CD8-positive, alpha-beta T cell (primary cell): ENCODE measurements at places on chromosomes 12 and 14.

DNA sequence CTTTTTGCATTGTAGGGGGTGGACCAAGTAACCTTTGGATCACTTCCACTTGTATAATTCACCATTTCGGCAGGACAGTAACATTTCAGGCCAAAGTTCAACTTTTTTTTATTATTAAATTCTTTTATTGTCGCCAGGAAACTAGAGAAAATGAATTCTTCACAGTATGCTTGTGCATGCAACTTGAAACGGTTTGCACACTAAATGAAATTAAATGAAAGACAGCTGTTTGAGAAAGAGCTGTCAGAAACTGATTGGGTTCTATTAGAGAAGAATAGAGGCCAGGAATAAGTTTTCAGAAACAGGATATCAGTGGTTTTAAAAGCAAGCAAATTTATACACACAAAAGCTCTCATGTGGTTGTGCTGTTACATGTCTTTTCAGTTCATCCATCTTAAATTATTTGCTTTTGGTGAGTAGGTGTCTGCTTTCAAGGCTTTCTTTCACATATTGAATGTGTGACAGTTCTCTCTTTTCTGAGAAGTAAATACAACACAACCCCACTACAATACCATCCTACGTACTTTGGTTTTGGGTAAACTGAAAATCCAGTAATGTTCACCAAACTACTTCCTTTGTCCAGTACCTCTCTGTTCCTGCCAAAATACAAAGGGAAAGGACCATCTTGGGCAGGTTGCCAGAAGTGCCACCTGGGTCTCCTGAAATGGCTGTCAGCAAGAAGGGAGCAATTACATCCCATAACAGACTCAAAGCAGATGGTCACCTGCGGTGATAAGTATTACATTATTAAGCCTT lies 291.7 kb downstream of the RAD51B start:
- DNase-seq = no peak

- no peak for DNase-seq
Observed at GRCh38 chr12:57511161-57511560, 9.2 kb downstream of the DDIT3 start.

DNA sequence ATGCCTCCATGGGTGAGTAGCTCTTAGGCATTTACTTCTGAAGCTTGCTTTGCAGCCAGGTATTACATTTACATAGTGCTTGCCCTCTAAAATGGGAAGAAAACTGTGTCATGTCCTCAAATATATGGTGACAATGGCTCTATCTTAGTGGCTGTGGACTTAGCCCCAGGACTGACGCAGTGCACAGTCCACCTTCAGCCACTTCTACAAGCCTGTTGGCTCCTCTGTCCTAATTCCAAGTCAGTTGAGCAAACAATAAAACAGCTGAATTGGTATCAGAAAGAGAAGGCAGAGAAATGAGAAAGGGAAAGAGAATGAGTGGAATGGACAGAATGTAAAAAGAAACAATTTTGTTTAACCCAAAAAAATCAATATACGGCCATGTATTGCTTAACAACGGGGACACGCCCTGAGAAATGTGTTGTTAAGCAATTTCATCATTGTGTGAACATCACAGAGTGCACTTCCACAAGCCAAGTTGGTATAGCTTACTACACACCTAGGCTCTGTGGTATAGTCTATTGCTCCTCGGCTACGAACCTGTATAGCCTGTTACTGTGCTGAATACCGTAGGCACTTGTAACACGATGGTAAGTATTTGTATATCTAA lies 93.5 kb downstream of the GRIN2B start:
- DNase-seq = no peak

DNA sequence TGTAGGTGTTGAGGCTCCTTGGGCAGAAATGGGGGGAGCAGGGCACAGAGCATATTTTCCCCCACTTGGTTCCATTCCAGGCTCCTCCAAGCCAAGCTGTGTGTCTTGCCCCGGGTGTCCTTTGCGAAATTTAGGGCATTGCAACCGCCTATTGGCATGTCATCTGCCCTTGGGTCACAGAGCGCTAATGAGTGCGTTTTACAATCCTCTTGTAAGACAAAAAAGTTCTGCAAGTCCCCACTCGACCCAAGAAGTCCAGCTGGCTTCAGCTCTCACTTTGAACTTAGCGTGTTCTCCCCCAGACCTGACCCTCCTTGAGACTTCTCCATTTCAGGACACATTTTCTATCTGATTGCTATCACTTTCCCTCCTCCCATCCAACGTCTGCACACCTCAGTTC lies 6.1 kb upstream of the LRTM2 start:
- no peak for DNase-seq

- no peak for DNase-seq
Observed at GRCh38 chr14:64698903-64699302, 5.3 kb upstream of the PLEKHG3 start.

- DNase-seq = no peak
Observed at GRCh38 chr12:109741286-109741969, 27.8 kb downstream of the FAM222A start.

DNA sequence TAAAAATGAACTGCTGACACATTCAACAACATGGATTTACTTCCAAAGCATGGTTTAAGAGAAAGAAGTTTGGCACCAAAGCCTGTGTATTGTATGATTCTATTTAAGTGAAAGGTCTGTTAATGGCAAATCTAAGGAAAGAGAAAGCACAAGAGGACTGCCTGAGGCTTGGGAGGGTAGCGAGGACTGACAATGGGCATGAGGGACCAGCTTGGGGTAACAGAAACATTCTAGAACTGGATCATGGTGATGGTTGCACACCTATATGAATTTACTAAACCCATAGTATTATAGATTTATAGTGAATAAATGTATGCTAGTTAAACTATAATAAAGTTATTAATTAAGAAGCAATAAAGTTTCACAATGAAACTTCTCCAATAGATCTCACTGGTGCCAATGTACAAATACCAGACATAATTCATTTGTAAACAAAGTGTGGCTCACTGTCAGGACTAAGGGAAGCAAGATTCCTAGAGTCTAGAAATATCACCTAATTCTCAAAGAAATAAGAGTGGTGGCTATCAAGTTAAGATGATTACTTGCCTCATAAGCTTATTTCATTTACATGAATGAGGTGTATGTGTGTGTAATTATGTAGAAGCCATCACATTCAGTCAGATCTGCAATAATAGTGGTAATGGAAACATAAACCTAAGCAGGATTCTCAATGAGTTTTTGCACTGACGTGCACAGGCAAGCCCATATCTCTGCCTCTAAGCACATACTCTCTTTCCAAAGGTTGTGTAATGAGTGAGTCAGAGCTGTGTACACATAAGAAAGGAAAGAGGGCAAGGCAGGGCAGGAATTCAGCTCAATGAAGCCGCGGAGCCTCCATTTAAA lies 353.4 kb downstream of the KCNH5 start:
- DNase-seq = no peak

- no peak for DNase-seq
Observed at GRCh38 chr14:105421723-105422615, 2.3 kb downstream of the MTA1 start.

- DNase-seq = no peak
Observed at GRCh38 chr12:3976351-3976938, 103.2 kb upstream of the PARP11 start.

GRCh38 chr12:2376908-2377657 lies 324.3 kb downstream of the CACNA1C start:
- no peak for DNase-seq

- no peak for DNase-seq
Observed at GRCh38 chr14:92850492-92850891, 56.4 kb downstream of the GOLGA5 start.

- no peak for DNase-seq
Observed at GRCh38 chr14:87264272-87264785, 728.7 kb downstream of the GALC start.

DNA sequence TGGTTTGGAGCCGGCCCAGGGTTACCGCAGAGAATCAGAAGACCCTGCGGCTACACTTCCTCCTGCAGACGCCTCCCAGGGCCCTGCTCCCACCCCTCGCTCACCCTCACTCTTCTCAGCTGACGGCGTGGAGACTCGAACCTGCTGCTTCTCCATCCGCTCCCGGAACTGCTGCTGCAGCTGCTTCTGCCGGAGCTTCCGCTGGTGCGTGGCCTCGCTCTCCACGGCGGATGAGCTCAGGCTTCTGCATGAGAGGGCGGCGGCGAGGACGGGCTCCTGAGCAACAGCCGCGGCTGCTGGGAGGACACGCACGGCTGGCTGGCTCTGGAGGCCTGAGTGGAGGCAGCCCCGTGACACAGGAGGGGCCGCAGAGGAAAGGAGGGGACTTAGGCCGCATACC lies 33.3 kb downstream of the RAD52 start:
- no peak for DNase-seq

- no peak for DNase-seq
Observed at GRCh38 chr12:60393093-60393492, 797.3 kb downstream of the SLC16A7 start.

DNA sequence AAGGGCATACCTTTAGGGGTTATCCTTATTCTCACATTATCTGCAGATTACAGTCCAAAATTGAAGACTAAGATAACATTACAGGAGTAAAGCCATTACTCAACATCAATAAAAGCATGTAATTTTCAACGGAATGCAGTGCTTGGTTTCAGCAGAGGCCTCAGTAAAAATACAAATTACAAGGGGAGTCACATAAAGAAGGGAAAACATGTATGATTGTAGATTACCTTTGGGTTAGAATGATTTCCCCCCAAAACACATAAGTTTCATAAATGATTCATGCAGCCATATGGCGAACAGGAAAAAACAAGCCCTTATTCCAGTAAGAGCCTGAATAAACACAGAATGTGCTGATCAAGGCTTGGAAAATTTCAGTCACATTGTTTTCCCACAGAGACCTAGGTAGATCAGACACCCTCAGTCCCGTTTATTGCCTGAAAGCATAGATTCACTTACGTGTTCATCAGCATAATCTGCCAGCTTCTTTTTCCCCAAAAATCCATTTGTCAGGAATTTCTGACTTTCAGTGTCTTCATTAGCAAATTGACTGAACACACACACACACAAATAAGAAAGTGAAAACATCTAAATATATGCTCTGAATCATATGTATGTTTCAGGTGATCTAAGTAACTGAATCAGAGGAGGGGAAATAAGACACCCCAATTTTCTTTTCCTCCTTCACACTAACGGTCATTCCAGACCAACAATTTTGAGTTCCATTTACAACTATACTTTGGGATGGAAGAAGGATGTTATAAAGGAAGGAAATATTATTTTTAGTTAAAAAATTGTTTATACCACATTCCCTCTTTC lies 37.5 kb downstream of the SLC38A4 start:
- no peak for DNase-seq
